ENCODE measurements at places on chromosomes 5 and 9.

GRCh38 chr5:140261403-140262171 is 41.3 kb downstream of the PFDN1 start:
- DNase-seq = no peak

- no peak for DNase-seq
These were observed 3.8 kb upstream of the TOR4A start for GRCh38 chr9:137273611-137274320.

DNA sequence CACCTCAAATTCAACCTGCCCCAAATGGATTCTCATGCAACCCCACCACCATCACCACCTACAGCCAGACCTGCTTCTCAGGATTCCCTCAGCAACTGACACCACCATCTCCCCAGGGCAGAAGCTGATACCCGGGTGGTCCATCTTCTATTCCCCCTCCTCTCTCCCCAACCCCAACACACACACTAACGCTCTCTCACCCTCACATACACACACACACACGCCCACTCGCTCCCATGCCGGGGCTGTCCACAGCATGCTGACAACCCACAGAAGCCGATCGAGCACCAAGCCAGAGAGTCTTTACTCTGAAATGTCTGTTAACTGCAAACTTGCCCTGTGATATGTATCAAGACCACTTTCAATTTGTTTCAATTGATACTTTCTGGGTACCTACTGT is 28.4 kb downstream of the B4GALT1 start:
- no peak for DNase-seq

GRCh38 chr5:54415896-54416601 is 39.5 kb upstream of the HSPB3 start:
- no peak for DNase-seq

GRCh38 chr5:97529354-97529985 is 346.4 kb upstream of the RIOK2 start:
- DNase-seq = no peak

DNA sequence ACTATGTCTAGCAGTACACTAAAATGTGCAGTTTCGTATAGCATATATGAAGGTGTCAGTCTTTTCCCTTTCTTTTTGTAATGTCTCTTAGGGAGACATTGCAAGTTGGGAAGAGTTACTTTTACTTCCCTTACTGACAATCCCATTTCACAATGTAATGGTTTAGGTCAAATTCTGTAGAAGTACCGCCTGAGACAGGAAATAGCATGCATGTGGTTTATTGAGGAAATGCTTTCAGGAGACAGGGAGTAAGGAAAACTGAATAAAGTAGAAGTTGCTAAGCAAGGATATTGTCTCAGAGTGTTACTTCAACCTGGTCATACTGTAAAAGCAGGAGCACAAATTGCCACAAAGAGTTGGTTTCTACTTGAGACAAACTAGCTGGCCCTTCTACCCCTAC is 32.1 kb upstream of the MSANTD3 start:
- DNase-seq = no peak

DNA sequence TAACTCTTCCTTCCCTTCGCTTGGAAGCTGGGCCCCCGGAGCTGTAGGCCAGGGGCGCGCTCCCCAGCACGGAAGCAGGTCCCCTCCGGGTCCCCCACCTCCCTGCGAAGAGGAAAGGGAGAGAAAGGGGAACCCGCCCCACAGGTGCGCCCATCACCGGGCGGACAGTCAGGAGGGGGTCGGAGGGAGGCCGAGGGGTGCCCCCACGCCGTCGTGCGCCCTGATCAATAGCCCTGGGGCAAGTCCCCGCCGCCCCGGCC is 793 bp downstream of the AGPAT2 start:
- DNase-seq = no peak

DNA sequence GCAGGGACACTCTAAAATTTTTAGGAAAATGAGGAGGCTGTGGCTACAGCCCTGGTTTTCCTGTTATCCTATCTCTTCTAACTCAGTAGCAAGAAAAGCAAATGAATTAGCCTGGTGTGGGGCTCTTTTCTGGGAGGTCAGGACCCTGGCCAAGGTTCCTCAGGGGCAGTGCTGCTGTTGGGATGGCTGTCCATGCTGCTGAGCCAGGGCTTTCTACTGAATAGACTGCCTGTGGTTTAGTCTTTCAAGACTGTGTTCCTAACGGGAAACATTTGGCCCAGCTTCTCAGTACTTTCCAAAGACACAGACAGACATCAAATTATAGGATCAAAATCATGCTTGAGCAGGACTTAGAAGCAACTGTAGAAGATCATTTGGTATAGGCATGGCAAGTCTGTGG is 18.1 kb downstream of the TNC start:
- no peak for DNase-seq

DNA sequence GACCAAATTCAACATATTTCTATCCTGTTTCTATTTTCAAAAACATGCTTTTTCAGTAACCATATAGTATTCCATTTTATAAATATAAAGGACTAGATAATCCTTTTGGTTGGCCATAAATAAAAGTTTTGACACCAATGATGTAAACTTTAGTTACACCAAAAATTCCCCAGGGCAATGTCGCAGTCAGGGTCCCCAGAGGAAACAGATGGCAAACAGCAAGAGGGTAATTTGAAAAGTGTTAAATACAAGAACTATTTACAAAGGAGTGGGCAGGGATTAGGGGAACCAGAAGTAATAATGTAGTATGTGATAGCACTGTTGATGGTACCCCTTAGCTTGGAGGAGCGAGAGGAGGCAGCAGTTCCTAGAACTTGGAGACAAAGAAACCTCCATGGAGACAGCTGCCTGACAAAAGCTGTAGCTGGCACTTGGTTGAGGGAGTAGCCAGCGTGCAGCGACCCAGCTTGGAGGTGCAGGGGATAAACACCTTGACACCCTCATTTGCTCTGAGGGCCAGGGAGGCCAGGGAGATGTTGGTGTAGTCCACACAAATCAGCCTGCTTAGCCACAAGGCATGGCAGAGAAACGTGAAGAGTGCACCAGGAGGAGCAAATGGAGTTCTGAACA is 18.3 kb upstream of the MSANTD3 start:
- no peak for DNase-seq

GRCh38 chr5:112308608-112309007 is 110.5 kb downstream of the EPB41L4A start:
- no peak for DNase-seq

DNA sequence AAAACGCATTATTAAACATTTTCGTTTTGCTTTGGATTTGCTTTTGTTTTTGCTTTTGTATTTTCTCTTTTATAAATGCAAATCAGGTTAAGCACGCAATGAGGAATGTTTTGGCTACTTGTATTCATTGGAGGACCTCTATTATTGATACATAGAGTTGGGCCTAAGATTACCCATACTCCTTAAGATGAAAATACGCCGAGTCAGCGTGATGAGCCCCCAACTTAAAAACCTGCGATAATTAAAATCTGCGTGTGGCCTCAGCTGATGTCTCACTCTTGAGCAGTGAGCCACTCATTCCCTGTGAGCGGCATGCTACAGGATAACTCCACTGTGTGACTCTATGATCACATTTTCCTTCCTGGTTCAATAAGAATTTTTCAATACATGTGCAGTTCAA is 518.3 kb downstream of the IRX1 start:
- DNase-seq = no peak

DNA sequence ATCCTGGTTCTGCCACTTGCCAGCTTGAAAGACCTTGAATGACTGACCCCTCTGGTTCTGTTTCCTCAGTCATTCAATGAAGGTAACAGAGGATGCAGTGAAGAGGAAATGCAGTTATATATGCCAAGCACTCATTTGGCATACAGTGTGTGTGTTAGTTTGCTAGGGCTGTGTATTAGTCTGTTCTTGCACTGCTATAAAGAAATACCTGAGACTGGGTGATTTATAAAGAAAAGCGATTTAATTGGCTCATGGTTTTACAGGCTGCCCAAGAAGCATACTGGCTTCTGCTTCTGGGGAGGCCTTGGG is 8.6 kb upstream of the WHRN start:
- no peak for DNase-seq

- no peak for DNase-seq
These were observed 678 bp downstream of the SLC2A6 start for GRCh38 chr9:133477992-133478850.

All from NCI-H2227 treated with DMSO at 0.1 percent for 48 hours (cell line).